ENCODE measurements at places on chromosomes 1 and 21.

DNA sequence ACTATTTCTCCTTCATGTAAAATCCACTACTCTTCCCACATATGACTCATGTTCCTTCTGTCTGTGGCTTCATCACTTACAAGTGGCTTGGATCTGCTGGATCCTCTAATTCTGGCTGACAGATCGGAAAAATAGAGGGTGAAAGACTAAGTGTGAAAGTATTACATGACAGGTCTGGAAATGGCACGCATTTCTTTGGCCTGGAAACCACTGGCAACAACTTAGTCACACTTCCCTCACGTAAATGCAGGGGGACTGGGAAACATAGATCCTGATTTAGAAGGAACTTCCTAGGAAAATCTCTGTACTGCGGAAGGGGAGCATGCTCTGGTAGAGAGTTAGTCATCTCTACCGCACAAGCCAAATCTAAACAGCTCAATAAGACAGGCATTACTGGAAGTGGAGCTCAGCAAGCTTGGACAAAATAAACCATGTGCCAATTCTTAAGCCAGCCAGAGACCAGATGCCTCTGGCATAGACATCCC lies 305.4 kb upstream of the PTBP2 start:
- no peak for DNase-seq

- DNase-seq: no peak
These were observed 21.3 kb downstream of the MIIP start for GRCh38 chr1:12040457-12041051.

DNA sequence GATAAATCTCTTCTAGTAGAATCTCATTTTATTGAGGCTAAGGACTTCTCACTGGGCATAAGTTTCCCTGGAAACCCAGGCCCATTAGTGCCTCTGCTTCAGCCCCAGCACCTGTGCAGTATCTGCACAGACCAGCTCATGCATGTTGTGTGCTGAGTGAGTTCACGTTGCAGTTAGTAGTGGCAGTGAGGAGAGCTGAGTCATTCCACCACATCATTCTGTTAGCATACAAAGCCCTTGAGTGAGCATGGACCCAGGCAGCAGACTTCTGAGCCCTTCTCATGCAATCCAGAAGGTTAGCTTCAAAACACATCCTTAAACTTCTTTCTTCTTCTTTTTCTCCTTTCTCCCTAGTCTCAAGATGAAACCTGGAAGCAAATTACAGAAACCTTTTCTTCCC lies 45.8 kb upstream of the NTPCR start:
- no peak for DNase-seq

- DNase-seq: no peak
These were observed 92.4 kb upstream of the ERG start for GRCh38 chr21:38590449-38591217.

DNA sequence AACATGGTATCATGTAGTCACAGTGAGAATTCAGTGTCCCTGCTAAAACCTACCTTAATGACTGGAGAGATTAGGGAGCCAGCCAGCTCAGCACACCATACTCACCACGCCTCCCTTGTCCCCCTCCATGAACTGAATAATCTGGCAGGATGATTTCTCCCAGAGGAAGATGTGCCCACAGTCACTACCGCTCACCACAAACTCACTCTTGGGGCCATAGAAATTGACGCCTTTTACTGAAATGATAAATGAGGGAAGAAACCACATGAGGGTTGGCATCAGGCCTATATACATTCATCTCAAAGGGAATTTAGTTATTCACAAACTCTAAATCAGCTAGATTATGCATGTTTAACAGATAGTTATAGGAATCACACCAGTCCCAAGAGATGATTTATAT lies 17.4 kb downstream of the PEA15 start:
- no peak for DNase-seq

GRCh38 chr1:192382758-192383157 lies 66.0 kb downstream of the RGS21 start:
- no peak for DNase-seq

DNA sequence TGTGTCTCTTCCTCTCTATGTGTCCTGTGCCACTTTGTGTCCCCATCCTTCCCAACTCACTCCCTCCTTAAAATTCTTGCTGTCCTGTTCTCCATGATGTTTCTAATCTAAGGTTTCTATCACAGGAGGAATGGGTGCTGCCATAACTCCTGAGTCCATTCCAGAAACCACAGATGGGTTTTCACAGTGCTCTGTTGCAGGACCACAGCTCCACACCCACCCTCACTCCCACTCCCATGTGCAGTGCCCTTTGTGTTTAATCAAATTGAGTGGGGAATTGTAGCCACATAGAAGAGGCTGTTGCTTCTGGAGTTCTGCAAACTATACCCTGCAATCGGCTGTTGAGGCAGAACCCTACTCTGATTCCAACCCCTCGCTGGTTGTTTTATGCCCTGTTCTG lies 142.1 kb downstream of the SPATA46 start:
- DNase-seq: no peak

GRCh38 chr1:172726740-172727139 lies 67.8 kb downstream of the FASLG start:
- no peak for DNase-seq

GRCh38 chr1:32464191-32464715 lies 619 bp upstream of the ZBTB8B start:
- no peak for DNase-seq

GRCh38 chr21:43696214-43696613 lies 22.7 kb upstream of the PDXK start:
- DNase-seq: no peak

GRCh38 chr1:180042988-180043622 lies 88.5 kb downstream of the CEP350 start:
- DNase-seq: no peak

DNA sequence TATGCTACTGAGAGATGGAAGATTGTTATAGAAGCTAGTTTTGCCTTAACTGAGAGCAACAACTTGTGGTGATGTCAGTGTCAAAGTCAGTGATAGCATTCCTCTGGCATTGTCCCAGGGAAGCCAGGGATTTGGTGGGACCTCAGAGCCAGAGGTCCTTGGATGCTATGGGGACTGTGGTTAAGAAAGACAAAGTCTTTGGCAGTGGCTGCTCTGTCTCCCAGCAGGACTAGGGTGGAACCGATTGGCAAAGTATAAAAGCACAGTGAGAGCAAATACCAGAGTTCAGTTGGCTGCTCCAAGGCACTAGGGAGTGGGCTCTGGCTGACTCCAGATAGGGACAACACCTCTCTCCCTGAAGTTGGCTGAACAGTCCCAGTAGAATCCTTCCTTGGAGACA lies 104.8 kb downstream of the GDAP2 start:
- DNase-seq: no peak

- no peak for DNase-seq
These were observed 678 bp downstream of the LSM10 start for GRCh38 chr1:36397083-36397377.

- DNase-seq: peak; percentile 28
These were observed 22.4 kb upstream of the RUNX3 start for GRCh38 chr1:24952413-24952841.

DNA sequence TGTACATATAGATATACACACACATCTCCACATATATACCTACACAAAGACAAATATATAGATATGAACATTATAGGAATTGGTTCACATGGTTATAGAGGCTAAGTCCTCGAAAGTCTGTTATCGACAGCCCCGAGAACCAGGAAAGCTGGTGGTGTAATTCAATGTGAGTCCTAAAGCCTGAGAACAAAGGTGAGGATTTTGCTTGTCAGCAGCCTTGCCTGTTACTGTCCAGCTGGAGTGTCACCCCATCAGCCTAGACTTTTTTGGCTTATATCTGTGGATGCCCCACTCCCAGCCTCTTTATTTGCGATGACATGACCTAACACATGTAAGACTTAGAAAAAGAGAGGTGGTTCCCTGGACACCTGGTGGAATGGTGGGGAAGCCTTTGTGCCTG lies 97.0 kb downstream of the GIPC2 start:
- no peak for DNase-seq

- no peak for DNase-seq
These were observed 114.2 kb downstream of the SLC16A1 start for GRCh38 chr1:112841825-112842224.

GRCh38 chr1:4868521-4868920 lies 214.1 kb downstream of the AJAP1 start:
- DNase-seq: no peak

DNA sequence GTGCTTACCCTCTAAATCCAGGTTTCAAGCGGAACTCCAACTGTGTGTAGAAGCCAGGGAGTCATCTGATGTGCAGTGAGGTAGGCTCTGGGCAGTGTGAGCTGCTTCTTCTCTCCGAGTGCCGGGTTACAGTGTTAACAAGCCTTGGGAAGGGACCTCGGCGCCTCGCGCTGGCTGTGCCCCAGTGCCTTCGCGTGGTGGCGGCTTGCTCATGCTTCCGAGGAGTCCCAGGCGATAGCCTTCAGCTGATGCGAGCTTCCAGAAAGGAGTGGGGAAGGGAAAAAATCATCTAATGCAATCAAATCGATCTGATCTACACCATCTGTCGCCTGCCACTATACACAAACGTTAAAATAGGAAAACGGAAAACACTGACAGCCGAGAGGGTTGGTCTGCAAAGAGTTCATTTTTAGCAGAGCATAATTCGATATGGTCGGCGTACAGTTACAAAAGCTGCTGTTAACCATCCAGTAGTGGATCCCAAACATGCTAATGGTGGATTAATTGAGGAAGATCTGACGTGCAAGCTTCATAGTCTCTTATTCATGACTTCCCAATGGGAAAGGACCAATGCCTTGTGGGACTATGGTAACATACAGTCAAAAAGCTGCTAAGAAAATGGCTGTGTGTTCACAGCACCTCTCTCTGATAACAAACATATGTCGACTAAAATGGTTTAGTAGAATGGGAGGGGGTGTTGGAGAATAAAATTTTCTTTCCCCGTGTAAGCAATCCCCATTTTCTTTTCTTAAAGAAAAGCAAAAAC lies 128.7 kb upstream of the DPYD start:
- DNase-seq: no peak

DNA sequence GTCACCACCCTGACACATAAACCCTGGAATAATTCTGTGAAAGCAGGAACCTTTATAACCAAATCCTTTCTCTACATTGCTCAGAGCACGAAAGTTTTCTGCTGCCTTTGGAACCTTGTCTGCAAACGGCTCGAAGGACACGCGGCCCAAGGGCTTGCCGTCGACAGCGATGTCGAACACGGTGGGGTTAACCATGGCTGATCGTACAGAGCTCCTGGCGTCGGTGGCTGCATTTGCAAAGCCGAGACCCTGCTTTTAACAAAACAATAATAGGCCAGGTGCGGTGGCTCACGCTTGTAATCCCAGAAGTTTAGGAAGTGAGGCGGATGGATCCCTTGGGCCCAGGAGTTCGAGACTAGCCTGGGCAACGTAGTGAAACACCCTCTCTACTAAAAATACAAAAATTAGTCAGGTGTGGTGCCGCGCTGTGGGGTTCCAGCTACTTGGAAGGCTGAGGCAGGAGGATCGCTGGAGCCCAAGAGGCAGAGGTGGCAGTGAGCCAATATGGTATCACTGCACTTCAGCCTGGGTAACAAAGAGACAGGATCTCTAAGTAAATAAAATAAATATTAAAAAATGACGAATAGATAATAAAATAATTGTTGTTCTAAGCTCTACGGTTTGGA lies 2.2 kb upstream of the EIF2B3 start:
- DNase-seq: no peak
